Stimulated activated memory B cell treated with anti-CD40 and anti-IgM and Interleukin-4, amounts not matched to agents 10 μg/mL and 1 μg/mL and 100 μg/mL, for 72 hours (primary cell): ENCODE measurements at places on chromosomes 11 and 22.
A peak's percentile ranks its signal among the peaks of the same experiment; 100 is the strongest.

DNA sequence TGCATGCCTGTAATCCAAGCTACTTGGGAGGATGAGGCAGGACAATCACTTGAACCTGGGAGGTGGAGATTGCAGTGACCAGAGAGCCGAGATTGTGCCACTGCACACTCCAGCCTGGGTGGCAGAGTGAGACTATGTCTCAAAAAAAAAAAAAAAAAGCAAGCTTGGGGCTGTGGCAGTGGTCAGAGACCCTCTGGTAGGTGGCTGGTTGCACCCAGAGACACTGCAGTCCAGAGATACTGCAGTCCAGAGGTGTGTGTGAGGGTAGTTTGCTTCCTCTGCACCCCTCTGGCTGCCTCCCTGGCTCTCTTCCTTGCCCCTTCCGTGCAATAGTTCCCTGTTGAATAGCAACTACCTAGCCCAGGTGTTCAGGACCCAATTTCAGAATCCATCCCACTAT lies 1.7 kb upstream of the CCDC134 start:
- ATAC-seq = no peak
- no peaks in the 10 kb centered on the region for H3K27me3 ChIP-seq
- peaks cover 21% of the 10 kb centered on the region for H3K36me3 ChIP-seq
- H3K4me3 ChIP-seq = no peak overlapping the region

DNA sequence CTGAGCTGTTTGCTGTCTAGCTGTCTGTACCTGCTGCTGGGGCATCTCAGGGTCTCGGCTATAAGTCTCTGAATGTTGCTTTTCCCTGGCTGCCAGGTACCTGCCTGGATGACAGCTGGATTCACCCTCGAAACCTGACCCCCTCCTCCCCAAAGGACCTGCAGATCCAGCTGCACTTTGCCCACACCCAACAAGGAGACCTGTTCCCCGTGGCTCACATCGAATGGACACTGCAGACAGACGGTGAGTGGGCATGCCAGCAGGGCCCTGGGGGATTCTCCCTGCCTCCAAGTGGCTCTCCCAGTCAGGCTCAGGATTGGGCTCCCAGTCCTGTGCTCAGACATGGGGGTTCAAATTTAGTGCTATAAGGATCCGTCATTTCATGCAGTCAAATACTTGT lies 12.9 kb downstream of the IL17RA start:
- H3K4me3 ChIP-seq = no peak overlapping the region
- H3K36me3 ChIP-seq = peaks cover 51% of the 10 kb centered on the region
- no peaks in the 10 kb centered on the region for H3K27me3 ChIP-seq
- ATAC-seq = no peak

DNA sequence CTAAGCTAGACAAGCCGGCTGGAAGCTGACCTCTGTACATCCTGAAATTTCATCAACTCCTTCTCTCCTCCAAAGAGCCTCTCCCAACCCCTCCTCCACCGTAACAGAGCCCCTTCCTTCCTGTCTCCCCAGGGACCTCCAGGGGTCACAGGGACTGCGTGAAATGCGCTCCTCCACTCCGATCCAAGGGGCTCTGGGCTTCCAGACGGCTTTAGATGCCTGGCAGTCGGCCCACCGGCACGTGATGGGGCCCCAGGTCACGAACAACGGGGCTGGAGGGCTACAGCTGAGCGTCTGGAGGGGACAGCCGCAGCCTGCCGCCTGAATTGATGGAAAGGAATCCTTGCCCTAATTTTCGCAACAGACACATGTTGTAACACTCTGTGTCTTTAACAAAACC lies 264.1 kb downstream of the MN1 start:
- H3K4me1 ChIP-seq = no peaks in the 10 kb centered on the region
- no peaks in the 10 kb centered on the region for H3K36me3 ChIP-seq
- ATAC-seq = no peak
- peaks cover 9% of the 10 kb centered on the region for H3K27me3 ChIP-seq
- no peak overlapping the region for H3K4me3 ChIP-seq

GRCh38 chr11:133266986-133267385 lies 265.3 kb downstream of the OPCML start:
- no peaks in the 10 kb centered on the region for H3K4me1 ChIP-seq
- no peaks in the 10 kb centered on the region for H3K36me3 ChIP-seq
- no peaks in the 10 kb centered on the region for H3K27me3 ChIP-seq
- ATAC-seq = no peak

DNA sequence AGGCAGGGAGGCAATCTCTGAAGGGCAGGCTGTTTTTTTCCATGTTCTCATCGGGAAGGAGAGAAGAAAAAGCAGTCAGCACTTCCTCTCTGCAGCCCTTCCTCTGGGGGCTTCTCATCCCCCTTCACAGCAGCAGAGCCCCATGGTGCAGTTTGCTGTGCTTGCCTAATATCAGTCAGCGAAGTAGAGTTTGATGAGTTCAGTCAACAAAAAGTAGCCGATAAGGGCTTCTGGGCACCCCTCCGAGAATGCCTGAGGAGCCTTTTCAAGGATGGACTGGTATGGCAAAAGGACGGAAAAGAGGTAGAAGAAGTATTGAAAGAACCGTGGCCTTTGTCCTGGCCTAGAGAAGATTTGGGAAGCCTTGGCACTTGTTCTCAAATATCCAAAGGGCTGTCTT lies 55.6 kb downstream of the NAV2 start:
- H3K27ac ChIP-seq = no peak overlapping the region
- no peak overlapping the region for H3K4me3 ChIP-seq
- no peak for ATAC-seq
- peaks cover 34% of the 10 kb centered on the region for H3K27me3 ChIP-seq
- H3K36me3 ChIP-seq = no peaks in the 10 kb centered on the region

GRCh38 chr22:22465094-22465602 lies 43.4 kb downstream of the ZNF280B start:
- peaks cover 10% of the 10 kb centered on the region for H3K4me1 ChIP-seq
- no peaks in the 10 kb centered on the region for H3K36me3 ChIP-seq
- H3K27me3 ChIP-seq = peaks cover 8% of the 10 kb centered on the region
- H3K27ac ChIP-seq = no peak overlapping the region
- no peak overlapping the region for H3K4me3 ChIP-seq

GRCh38 chr11:116986521-116987105 lies 111.6 kb downstream of the SIK3 start:
- peaks cover 6% of the 10 kb centered on the region for H3K36me3 ChIP-seq
- H3K4me1 ChIP-seq = peaks cover 71% of the 10 kb centered on the region
- H3K4me3 ChIP-seq = peak overlapping the region; percentile 13
- peak overlapping the region; percentile 54 for H3K27ac ChIP-seq

DNA sequence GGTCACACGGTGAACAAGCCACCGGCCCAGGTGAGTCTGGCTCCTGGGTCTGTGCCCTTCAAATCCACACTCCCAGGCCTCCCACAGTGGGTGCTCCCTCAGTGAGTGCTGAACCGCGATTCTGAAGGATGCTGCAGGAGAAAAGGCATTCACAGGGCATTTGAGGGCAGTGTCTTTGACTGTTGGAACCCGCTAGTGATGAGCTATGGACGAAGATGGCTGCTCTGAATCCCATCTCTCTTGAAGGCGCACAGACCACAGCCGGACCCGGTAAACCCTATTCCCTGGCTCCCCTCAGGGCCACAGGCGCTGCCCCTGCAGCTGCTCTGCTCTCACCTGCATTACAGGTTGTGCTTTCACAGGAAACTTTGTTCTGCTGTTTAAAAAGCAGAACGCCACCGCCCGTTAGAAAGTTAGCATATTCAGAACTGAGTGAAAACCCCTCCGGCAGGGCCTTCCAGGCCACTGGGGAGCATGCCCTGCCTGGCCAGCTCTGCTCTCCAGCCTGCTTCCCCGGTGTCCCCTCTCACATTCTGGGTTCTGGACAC lies 3.2 kb downstream of the LRRC32 start:
- no peak for ATAC-seq
- H3K27me3 ChIP-seq = peaks cover 59% of the 10 kb centered on the region
- H3K4me3 ChIP-seq = peak overlapping the region; percentile 81
- peaks cover 78% of the 10 kb centered on the region for H3K4me1 ChIP-seq
- peaks cover 68% of the 10 kb centered on the region for H3K36me3 ChIP-seq

- H3K4me1 ChIP-seq = peaks cover 9% of the 10 kb centered on the region
- H3K27me3 ChIP-seq = peaks cover 76% of the 10 kb centered on the region
- H3K27ac ChIP-seq = no peak overlapping the region
- H3K4me3 ChIP-seq = no peak overlapping the region
- peaks cover 17% of the 10 kb centered on the region for H3K36me3 ChIP-seq
- no peak for ATAC-seq
Observed at GRCh38 chr11:118618991-118619375, 11.6 kb downstream of the PHLDB1 start.

- H3K27ac ChIP-seq = no peak overlapping the region
- peaks cover 24% of the 10 kb centered on the region for H3K27me3 ChIP-seq
- no peak overlapping the region for H3K4me3 ChIP-seq
- peaks cover 7% of the 10 kb centered on the region for H3K4me1 ChIP-seq
- no peaks in the 10 kb centered on the region for H3K36me3 ChIP-seq
- no peak for ATAC-seq
Observed at GRCh38 chr11:61737636-61738386, 14.6 kb upstream of the MYRF start.

GRCh38 chr22:44407171-44407986 lies 90.7 kb downstream of the RTL6 start:
- H3K36me3 ChIP-seq = no peaks in the 10 kb centered on the region
- H3K27ac ChIP-seq = no peak overlapping the region
- no peak for ATAC-seq

GRCh38 chr11:131546218-131546895 lies 175.9 kb downstream of the NTM start:
- no peaks in the 10 kb centered on the region for H3K36me3 ChIP-seq
- H3K4me3 ChIP-seq = no peak overlapping the region
- no peaks in the 10 kb centered on the region for H3K4me1 ChIP-seq
- no peaks in the 10 kb centered on the region for H3K27me3 ChIP-seq
- ATAC-seq = no peak
- no peak overlapping the region for H3K27ac ChIP-seq

- peaks cover 9% of the 10 kb centered on the region for H3K4me1 ChIP-seq
- peaks cover 50% of the 10 kb centered on the region for H3K36me3 ChIP-seq
- H3K27ac ChIP-seq = no peak overlapping the region
- no peak for ATAC-seq
Observed at GRCh38 chr11:113829751-113830150, 45.6 kb downstream of the USP28 start.

DNA sequence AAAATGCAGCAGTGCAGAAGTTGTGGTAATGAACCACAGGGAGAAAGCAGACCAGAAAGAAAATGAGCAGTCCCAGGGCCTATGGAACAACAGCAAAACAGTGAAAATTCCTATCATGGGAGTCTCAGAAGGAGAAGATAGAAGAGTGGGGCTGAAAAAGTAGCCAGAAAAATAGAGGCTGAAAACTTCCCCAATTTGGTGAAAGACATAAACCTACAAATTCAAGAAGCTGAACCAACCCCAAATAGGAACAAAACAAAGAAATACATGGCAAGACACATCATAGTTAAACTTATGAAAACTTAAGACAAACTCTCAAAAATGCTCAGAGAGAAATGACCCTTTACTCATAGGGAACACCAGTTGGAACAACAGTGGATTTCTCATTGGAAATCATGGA lies 11.4 kb downstream of the FGF19 start:
- H3K4me3 ChIP-seq = no peak overlapping the region
- H3K4me1 ChIP-seq = no peaks in the 10 kb centered on the region
- H3K36me3 ChIP-seq = peaks cover 5% of the 10 kb centered on the region
- no peak overlapping the region for H3K27ac ChIP-seq
- ATAC-seq = no peak

GRCh38 chr22:26527574-26528465 lies 15.5 kb upstream of the TFIP11 start:
- peaks cover 24% of the 10 kb centered on the region for H3K36me3 ChIP-seq
- H3K4me1 ChIP-seq = peaks cover 13% of the 10 kb centered on the region
- no peaks in the 10 kb centered on the region for H3K27me3 ChIP-seq
- no peak overlapping the region for H3K4me3 ChIP-seq

- no peaks in the 10 kb centered on the region for H3K36me3 ChIP-seq
- peak; percentile 98 for ATAC-seq
- H3K4me1 ChIP-seq = peaks cover 74% of the 10 kb centered on the region
Observed at GRCh38 chr11:128302425-128303186, 284.8 kb downstream of the ETS1 start.

GRCh38 chr11:72421351-72421750 lies 13.0 kb downstream of the CLPB start:
- no peak overlapping the region for H3K4me3 ChIP-seq
- ATAC-seq = no peak
- peaks cover 13% of the 10 kb centered on the region for H3K36me3 ChIP-seq
- no peaks in the 10 kb centered on the region for H3K27me3 ChIP-seq

GRCh38 chr11:17805873-17806272 lies 71.3 kb downstream of the KCNC1 start:
- no peaks in the 10 kb centered on the region for H3K4me1 ChIP-seq
- H3K27ac ChIP-seq = no peak overlapping the region
- ATAC-seq = no peak
- no peaks in the 10 kb centered on the region for H3K27me3 ChIP-seq

DNA sequence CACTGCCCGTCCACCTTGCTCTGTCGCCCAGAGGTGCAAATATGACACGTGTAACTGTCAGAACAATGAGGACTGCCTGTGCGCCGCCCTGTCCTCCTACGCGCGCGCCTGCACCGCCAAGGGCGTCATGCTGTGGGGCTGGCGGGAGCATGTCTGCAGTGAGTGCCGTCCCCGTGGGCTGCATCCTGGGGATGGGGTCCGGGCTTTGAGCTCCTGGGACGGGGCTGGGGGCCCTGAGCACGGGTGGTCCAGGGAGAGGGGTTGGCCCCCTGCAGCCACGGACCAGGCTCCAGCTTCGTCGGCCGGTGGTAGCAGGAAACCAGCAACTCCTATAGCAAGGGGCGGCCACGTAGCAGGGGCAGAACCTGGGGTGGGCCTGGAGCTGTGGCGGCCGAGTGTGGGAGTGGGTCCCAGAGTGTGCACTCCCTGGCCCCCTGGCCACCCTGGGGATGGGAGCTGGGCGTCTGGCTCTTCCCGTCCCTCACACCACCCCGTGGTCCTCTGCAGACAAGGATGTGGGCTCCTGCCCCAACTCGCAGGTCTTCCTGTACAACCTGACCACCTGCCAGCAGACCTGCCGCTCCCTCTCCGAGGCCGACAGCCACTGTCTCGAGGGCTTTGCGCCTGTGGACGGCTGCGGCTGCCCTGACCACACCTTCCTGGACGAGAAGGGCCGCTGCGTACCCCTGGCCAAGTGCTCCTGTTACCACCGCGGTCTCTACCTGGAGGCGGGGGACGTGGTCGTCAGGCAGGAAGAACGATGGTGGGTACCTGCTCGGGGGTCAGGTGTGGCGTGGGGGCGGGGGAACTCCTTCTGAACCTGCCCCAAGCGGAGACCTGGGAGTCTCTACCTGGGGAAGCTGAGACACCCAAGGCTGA lies 10.1 kb downstream of the MUC2 start:
- peak; percentile 13 for ATAC-seq
- no peak overlapping the region for H3K4me3 ChIP-seq
- H3K27ac ChIP-seq = no peak overlapping the region
- no peaks in the 10 kb centered on the region for H3K4me1 ChIP-seq
- H3K36me3 ChIP-seq = no peaks in the 10 kb centered on the region
- H3K27me3 ChIP-seq = no peaks in the 10 kb centered on the region

GRCh38 chr11:114163229-114163631 lies 103.7 kb downstream of the ZBTB16 start:
- peaks cover 44% of the 10 kb centered on the region for H3K4me1 ChIP-seq
- no peak for ATAC-seq
- no peaks in the 10 kb centered on the region for H3K36me3 ChIP-seq
- no peak overlapping the region for H3K4me3 ChIP-seq
- H3K27me3 ChIP-seq = peaks cover 8% of the 10 kb centered on the region
